ENCODE measurements at places on chromosomes 3 and 15.

GRCh38 chr3:2940062-2940461, 170.1 kb downstream of the IL5RA start:
- no peak for DNase-seq

GRCh38 chr3:53845103-53845880, 927 bp downstream of the CHDH start:
- DNase-seq, result no peak

- no peak for DNase-seq
Measured at GRCh38 chr15:62969442-62970089, 73.0 kb upstream of the TPM1 start.

DNA sequence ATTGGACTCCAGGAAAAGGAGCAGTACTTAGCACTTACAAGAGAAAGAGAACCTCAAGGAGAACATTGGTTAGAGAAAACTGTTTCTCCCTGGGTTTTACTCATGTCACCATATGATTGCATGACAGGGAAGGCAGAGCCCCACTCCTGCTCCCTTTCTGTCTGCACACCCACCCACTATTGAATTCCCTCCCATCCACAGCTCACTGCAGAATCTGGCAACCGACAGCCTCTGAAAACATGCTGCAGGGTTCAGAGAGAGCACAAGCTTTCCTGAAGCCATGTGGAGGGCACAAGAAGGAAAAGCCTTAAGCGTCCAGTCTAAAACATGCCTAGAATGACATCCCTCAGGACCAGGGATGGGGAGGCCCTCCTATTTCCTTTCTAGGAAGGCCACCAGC, 3.0 kb upstream of the IL17RD start:
- no peak for DNase-seq

DNA sequence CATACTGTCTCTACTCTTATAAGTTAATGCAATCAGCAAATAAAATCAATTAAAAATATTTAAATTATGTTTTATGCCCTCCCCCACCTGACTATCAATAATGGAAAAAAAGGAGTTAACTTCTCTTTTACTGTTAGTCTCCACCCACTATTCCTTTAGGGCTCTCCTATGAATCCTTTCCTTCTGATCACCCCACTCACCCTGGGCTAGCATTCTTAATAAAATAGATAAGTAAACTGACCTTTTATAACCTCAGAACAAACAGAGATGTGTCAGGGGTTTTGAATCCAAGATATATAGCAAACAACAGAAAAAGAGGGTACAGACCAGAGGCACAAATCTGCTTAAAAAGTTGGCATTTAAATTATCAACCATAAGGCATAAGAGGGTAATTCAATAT, 116.1 kb upstream of the PLXND1 start:
- no peak for DNase-seq

- DNase-seq, result no peak
Measured at GRCh38 chr3:153429821-153430220, 267.8 kb downstream of the RAP2B start.

- no peak for DNase-seq
Measured at GRCh38 chr3:156657440-156657839, 16.9 kb upstream of the TIPARP start.

DNA sequence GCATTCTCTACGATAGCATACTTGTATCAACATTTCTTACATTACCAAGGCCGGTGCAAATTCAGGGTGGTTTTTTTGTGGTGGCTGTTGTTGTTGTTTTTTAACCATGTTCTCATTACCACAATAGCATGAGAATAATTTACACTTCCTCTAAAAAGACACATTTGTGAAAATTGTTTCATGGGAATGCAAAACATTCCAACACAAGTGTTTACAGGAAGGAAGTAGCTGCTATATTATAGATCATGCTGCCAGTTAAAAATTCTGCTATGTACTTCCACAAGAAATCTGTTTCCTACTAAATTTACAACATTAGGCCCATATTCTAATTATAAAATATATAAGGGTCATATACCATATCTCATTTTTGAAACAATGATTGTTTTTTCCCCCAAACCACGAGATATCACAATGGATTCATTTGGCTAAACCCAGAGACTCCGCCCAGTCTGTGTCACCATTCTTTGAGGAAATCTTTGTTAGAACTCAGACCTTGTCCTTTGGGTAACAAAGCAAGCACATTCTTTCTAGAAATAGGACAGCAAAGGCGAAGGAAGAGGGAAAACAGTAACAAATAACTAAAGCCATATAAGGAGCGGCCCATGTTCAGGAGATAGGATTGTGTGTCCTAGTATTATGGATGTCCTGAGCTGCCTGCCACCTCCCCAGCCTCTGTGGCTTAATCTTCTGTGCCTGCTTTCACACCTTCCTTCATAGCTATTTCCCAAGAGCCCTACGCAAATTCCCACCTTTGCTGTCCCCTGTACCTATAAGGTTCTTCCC, 60.1 kb downstream of the UACA start:
- DNase-seq, result no peak

DNA sequence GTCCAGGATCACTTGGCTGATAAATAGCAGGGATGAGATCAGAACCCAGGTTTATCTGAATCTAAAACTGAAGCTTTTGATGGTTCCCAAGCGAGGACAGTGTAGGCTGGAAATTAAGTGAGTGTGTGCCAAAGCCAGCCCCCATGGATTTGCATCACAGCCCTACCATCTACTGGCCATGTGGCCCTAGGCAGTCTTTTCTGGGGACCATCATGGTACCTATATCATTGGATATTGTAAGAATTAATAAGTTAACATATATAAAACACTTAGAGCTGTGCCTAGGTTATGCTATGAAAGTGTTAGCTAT, 32.8 kb upstream of the SSR3 start:
- no peak for DNase-seq

- DNase-seq, result no peak
Measured at GRCh38 chr3:152458376-152459117, 189.8 kb downstream of the MBNL1 start.

DNA sequence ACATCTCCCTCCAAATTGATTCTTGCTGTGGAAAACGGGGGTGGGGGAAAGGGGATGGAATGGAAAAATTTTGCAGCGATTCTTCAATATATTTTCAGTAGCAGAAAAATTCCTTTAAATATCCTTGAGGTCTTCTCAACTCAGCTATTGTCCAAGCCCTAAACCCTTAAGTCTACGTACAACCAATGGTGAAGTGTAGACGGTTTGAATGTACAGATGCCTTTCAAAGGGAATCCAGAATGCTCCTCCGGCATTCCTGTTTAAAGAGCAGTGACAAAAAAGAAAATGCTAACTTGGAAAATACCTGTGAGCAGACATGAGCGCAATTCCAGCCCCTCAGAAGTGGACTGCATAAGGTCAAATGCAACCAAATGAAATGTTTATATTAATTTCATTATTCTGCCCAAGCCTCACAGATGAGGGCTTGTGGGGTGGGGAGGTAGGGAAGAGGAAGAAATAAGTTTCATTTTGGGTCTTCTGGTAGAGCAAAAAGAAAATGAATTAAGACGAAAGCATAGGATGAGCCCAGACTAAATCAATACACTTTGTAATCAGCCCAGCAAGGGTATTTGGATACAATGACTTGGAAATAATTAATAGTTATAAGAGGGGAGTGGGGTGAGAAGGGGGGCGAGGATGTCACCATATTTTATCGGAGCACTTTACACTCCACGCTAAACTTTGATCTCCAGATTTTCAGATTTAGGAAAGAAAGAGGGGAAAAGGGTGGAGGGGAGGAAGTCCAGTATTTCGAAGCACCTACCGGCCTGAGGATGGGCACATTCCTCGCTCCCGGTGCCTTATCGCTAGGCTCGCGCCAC, 2.7 kb downstream of the FOXP1 start:
- DNase-seq, result no peak

- DNase-seq, result no peak
Measured at GRCh38 chr3:141126661-141127343, 75.7 kb downstream of the SPSB4 start.

GRCh38 chr3:42660898-42661297, 7.4 kb downstream of the ZBTB47 start:
- no peak for DNase-seq

- DNase-seq, result no peak
Measured at GRCh38 chr3:71492566-71492965, 91.0 kb downstream of the FOXP1 start.

- DNase-seq, result no peak
Measured at GRCh38 chr3:14915636-14916222, 31.7 kb upstream of the NR2C2 start.

- peak; percentile 98 for DNase-seq
Measured at GRCh38 chr15:39171944-39172368, 408.9 kb upstream of the THBS1 start.

GRCh38 chr15:61946778-61947177, 113.5 kb downstream of the VPS13C start:
- DNase-seq, result no peak

DNA sequence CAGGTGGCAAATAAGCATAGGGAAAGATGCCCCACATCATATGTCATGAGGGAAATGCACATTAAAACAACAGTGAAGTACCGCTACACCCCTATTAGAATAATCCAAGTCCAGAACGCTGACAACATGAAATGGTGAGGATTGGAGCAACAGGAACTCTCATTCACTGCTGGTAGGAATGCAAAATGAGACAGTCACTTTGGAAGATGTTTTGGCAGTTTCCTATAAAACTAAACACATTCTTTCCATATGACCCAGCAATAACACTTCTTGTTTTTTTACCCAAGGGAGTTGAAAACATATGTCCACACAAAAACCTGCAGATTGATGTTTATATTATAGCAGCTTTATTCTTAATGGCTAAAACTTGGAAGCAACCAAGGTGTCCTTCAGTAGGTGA, 116.4 kb upstream of the TOPAZ1 start:
- DNase-seq, result no peak

DNA sequence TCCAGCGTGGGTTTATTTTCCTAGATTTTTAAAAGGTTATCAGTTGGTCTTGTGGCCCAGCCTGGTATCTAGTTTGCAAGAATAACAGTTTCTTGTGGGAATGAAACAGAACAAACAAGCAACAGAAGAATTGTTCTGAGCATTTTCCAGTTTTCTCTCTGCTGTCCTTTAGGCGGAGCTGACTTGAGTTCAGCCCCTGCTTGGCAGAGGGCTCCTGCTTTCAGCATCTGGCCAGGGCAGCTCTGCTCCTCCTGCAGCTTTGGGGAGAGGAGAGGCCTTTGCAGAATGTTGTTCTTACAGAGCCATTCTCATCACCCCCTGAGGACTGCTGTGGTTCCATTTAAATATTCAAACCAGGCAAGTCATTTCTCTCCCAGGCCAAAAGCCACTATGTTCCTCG, 117.7 kb downstream of the ALDH1A2 start:
- no peak for DNase-seq

DNA sequence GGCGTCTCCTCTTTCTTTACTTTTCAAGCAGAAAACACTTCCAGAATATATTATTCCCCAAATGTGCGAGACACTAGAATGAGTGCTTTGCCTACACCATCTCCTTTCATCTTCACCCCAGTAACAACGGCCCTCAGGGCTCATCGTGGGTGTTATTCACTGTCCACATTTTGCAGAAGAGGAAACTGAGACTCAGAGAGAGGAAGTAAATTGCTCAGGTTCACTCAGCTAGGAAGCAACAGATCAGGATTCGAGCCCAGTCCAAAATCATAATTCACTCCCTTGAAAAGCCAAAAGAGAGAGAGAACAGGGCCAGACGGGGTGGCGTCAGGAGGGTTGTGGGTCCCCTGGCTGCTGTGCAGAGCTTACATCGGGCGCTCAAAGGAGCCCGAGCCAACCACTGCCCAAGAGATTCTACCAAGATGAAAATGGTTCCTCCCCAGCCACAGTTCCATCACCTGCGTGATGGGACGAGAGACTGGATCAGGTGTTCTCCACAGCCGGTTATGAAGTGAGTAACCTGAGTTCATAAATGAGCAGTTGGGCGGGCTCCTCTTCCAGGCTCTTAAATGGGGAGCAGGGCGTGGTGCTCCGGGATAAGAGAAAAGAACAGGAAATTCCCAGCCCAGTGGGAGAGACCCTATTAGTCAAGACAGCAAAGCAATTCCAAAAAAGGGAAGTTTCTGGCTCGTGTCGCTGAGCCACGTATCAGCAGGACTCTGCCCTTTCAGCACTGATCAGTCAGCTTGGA, 48.6 kb upstream of the FLNB start:
- DNase-seq, result no peak

- no peak for DNase-seq
Measured at GRCh38 chr3:68974711-68975110, 38.8 kb downstream of the EOGT start.

DNA sequence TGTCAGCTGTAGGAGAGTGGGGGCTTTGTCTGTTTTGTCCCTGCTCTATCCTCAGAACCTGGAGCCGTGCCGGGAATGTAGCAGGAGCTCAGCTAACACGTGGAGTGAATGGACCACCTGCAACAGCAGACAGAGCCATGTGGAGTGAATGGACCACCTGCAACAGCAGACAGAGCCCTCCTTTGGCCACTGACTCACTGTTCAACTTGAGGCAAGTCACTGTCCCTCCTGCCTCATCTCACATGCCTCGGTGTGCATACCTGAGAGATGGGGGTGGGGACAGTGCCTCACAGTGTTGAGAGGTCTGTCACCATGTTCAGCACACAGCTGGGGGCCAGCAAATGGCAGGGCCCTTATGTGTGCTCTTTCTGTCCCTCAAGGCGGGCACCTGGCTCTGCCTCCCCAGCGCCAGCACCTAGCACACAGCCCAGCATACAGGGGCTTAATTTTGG, 27.9 kb downstream of the FEM1B start:
- DNase-seq, result peak; percentile 48

DNA sequence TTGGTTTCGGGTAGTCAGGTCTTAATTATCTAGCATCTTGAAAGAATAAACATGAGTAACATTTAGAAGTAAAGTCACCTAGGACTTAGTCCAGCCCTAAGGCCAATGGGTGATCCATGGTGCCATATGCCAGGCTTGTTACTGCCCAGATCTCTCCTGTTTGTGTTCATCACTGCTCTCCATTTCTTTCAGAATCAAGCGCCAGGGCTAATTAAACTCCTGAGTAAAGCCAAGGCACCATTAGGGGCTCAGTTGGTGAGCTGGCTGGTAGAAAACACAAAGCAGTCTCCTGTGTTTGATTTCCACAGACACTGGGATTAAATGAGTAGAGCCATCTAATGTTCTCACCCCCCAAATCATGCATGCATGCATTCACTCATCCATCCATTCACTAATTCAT, 11.3 kb downstream of the CYP19A1 start:
- no peak for DNase-seq

All from NCI-H2171 treated with DMSO at 0.1 percent for 48 hours (cell line).